ENCODE measurements at places on chromosomes 6 and 20.
A peak's percentile ranks its signal among the peaks of the same experiment; 100 is the strongest.

DNA sequence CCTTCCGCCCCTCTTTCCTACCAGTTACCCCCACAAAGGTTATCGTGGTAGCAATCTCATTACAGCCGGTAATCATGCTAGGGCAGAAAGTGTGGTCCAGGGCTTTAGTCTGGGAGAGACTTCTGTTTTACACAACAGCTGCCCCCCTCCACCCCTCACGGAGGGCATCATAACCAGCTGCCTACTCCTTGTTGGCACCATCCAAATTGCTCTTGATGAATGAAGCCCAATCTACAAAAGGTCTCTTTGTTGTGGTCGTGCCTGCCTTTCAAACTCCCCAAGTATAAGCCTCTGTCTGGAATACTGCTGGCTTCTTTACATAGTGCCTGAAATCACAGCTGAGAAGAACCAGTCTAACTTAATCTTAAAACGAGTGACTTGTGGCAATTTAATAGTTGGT is 157.9 kb downstream of the INSM1 start:
- DNase-seq, result peak; percentile 68

GRCh38 chr6:97557355-97557754 is 274.3 kb upstream of the MMS22L start:
- no peak for DNase-seq

DNA sequence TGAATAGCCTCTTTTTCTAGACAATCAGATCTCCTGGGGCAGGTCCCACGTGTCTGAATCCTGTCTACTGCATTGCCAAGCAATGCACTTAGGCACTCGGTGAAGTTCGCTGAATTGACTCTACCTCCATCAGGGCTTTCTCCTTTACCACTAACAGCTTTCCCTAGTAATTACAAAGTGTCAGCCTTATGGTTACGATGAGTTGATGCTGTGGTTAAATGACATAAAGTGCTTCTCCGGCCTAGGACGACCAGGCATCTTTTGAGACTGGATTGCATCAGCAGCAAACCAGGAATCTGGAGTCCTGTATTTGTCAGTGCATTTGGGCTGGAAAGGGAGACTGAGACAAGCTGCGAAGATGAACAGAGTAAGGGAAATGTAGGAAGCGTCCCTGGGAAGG is 21.5 kb downstream of the NOX3 start:
- DNase-seq, result no peak

GRCh38 chr6:107490566-107491137 is 735 bp downstream of the SOBP start:
- DNase-seq, result no peak

DNA sequence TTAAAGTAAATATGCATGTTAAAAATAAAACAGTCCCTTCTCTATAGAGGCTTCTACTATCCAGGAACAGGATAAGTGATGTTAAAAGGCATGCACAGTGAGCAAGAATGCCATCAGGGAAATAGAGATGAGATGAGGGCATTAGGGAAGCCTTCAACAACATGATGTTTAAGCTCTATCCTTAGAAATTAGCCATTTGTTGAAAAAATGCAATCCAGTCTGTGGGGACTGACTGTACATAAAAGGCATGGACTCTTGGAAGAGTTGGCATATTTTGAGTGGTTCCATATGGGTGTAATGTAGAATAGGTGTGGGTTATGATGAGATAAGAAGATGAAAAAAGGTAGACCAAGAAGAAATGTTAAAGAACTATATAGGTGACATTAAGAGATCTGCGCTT is 5.8 kb downstream of the KIAA0319 start:
- DNase-seq, result no peak

GRCh38 chr20:43316271-43316670 is 126.6 kb upstream of the PTPRT start:
- no peak for DNase-seq

All from NCI-H1105 treated with DMSO at 0.1 percent for 48 hours (cell line).